ENCODE measurements at places on chromosomes 12 and 14.

- DNase-seq, result peak; percentile 39
These were observed 715 bp upstream of the RAP1B start for GRCh38 chr12:68609998-68610369.

- DNase-seq, result no peak
These were observed 25.7 kb downstream of the TBC1D15 start for GRCh38 chr12:71865166-71865713.

DNA sequence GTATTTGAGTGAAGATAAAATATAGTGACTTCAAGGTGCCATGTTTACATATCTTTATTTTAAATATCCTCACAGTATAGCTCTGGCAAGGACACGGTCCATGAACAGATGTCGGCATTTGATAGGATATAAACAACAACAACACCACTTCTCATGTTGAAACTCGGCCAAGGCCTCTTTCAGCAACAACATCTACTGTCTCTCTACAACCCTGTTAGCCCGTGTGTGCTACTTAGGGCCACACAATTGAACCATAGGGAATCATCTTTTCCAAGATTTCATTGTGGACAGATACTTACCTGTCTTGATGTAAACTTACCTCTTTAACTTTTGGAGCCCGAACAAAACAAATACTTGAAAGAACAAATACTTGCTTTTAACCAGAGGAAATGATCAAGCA, 168.7 kb upstream of the SSTR1 start:
- no peak for DNase-seq

- peak; percentile 54 for DNase-seq
These were observed 30.1 kb downstream of the NRDE2 start for GRCh38 chr14:90301668-90302090.

GRCh38 chr12:43692064-43692463, 66.5 kb downstream of the PUS7L start:
- no peak for DNase-seq

DNA sequence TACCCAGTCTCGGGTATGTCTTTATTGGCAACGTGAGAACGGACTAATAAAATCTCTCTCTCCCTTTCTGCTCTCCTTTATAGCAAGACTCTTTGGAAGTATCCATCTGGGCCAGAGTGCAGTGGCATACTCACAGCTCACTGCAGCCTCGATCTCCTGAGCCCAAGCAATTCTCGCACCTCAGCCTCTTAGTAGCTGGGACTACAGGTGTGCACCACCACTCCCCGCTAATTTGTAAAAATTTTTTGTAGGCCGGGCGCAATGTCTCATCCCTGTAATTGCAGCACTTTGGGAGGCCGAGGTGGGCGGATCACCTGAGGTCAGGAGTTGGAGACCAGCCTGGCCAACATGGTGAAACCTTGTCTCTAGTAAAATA, 33.2 kb upstream of the PPP2R5C start:
- no peak for DNase-seq

- DNase-seq, result no peak
These were observed 43.0 kb upstream of the BTG1 start for GRCh38 chr12:92188517-92189188.

DNA sequence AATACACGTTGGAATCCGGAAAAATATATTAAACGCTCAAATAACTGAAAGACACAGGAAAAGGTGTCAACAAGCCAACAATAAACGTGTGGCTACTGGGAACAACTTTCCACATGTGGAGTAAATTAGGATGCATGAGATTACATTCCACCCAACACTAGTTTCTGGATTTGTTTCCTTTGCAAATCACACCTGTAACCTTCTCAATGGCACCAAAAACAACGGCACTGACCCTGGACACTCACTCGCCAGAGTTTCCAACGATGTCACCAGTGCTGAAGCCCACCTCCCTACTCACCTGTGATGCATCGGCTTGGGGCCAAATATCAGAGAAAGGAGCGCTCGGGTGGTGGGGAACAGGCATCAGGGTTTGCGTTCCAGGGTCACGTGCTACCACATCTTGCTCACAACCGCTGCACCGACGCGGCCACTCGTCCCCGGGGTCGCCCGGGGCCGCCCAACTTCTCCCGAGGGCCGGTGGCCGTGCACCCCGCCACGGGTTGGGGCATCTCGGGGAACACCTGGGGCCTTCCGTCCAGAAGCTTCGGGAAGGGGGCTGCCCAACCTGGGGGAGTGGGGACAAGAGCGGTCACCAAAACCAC, 629 bp downstream of the PRDM4 start:
- DNase-seq, result peak; percentile 7

All from hematopoietic multipotent progenitor cell treated with erythropoietin and hydrocortisone succinate and interleukin-3 and kit ligand, for 15 days (in vitro differentiated cells).